Progenitor cell of endocrine pancreas (in vitro differentiated cells): ENCODE measurements at places on chromosomes 5 and 9. TPM values are rescaled to one million over a fixed set of nuclear protein-coding genes. Genes with fewer than 3 reads are reported as not detected.

C5orf34 gene
- total RNA-seq = 4.8 and 4.9 TPM in 2 replicates

DNA sequence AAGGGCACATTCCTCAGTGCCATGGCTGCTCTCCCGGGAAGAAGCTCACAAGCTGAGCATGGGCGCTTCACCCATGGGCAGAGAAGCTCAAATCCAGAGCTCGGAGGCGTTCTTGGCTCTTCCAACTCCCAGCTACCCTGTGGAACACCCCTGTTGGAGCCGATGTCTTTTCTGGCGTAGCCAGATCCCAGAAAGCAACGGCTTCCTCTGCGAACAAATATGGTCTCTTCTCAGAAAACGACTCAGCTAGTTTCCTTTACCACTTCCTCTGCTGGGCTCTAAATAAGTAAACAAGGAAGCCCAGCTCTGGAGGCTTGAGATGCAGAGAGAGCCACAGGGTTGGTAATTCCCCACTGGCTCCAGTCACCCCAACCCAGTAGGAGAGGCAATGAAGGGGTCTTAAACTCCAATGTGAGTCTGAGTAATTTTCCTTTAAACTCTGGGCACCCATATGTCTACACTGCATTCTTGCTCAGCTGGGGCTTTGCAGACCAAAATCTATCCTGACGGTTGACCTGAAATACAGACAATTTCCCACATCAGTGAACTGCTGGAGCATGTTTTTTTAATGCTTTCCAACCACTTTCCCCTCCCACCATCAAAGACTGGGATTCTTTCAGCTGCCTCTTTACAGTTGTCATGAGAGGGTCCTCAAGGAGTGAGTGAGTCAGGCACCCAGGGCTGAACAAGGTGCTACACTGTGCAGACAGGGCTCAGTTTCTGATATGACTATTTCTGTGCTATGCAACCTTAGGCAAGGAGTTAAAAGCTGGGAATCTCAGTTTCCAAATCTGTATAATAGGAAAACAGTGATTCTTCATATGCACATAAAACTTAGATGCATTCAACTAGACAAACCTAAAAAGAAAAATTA, at the start of gene LCP2:
TSS of gene LCP2 (minus strand) at position 189 of the 874 bp plus-strand sequence. CDS start at position 23, 166 bp downstream.
- no peak for DNase-seq

GRCh38 chr9:121278477-121279261, 10.7 kb downstream of the GSN start:
- DNase-seq = no peak

DNA sequence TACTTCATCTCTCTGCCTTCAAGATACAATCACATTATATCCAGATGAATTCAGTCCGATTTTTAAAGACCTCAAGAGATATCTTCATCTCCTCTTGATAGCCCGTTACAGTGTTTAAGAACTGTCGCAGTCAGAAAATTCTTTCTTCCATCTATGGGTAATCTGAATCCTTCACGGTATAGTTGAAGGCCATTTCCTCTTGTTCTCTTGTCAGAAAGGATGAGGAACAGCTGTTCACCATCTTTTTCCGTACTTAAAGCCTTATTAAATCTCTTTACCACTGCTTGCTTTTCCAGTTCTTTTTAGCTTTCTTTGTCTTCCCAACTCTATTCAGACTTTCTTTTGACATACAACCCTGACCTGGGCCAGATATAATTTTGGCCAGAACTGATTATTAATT, 121.8 kb downstream of the XRCC4 start:
- no peak for DNase-seq

DNA sequence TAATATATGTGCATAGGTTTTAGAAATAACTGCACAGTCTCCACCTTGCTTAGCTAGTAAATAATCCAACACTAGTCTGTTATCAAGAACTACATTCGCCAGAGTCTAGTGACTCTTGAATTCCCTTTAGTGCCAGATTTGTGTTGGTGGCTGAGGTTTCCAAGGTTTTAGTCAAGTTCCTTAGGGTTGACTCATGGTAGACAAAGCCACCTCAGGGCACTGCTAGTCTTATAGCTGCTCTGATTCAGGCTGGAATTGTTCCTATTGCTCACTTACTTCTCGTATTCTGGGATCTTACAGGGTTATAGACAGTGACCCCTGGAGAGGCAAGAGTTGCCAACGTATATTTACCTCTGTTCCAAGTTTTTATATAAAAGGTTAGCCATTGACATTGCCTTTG, 1369.8 kb upstream of the CDH9 start:
- no peak for DNase-seq

- DNase-seq = no peak
Observed at GRCh38 chr5:109479260-109479860, 69.6 kb upstream of the PJA2 start.

GRCh38 chr9:132199056-132199455, 37.2 kb downstream of the NTNG2 start:
- DNase-seq = no peak
